ENCODE measurements at places on chromosomes 11 and 22.

DNA sequence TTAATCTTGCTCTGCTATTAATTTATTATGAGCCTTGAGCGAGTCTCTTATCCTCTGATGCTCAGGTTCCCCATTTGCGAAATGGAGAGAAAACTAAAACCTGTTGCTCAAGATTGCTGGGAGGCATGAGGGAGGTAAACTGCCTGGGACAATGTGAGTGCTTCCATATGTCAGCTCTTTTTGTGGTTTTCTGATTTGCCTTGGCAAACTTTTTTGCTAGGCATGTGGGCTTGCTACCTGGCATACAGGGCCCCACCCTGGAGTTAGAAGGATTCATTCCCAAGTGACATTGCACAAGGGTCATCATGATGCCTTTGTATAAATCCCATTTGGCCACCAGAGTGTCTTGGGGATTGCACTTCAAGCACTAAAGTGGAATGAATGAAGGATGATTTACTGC is 22.4 kb downstream of the TSPAN18 start:
- DNase-seq: no peak

DNA sequence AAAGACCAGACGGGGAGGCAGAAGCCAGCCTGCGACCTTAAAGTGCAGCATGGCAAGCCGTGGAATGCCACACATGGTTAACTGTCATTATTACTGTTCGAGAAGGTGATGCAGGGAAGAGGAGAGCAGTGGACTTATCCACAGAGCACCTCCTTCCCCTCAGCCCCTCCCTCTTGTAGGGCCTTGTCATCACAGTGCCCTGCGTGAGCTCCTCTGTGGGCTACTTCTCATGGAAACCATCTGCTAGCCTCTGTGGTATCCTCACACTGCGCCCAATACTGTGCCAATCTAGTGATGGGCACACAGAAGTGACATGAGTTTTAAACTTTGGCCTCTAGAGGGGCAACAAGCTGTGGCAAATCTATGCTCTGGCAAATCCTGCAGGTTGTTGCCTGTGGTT is 18.2 kb upstream of the CCDC134 start:
- no peak for DNase-seq

- no peak for DNase-seq
Measured at GRCh38 chr11:128757235-128757711, 63.4 kb downstream of the FLI1 start.

- DNase-seq: no peak
Measured at GRCh38 chr11:59182457-59183151, 10.7 kb downstream of the DTX4 start.

DNA sequence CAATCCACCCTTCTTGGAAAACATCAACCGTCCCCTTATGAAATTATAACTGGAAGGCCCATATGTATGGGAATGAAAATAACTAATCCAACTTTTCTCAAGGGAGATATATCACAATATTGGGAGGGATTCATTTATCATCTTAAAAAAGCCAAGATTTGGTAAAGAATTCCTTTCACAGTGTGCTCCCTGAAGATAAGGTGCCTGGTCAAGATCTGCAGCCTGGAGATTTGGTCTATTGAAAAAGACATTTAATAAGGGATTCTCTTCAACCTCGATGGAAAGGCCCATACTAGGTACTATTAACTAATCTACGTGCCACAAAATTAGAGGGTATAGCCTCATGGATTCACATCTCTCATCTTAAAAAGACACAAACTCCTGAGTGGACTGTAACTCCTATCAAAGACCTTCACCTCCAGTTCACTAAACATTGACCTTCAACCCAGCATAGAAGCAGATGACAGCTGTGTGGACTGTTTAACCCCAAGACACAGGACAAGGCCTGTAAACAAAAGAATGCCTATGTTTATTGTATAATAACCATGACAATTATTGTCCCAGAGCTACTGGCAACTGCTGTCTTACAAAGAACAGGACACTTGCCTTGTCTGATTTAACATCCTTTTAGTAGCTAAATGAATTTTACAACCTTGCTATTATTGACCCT is 4.8 kb upstream of the FDX1 start:
- no peak for DNase-seq

DNA sequence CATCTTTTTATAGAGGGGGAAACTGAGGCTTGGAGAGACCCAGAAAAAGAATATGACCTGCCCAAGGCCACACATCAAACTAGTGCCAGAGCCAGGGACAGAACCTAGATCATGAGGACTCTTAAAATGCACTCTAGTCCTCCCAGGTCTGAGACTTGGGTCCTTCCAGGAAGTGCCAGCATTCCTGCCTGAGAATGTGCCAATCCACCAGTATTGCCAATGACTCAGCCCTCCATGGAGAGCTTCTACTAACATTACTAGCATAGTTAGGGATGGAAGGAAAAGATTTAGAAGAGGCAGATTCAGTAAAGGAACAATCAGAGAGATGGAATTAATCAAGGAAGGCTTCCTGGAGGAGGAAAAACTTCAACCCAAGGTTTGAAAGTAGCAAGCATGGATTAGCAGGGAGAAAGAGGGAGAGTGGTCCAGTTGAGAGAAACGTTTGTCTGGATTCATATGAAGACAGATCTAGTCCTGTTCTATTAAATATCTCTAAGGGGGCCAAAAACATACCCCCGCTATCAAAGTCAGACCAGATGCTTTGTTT is 20.1 kb upstream of the SMIM35 start:
- DNase-seq: no peak

DNA sequence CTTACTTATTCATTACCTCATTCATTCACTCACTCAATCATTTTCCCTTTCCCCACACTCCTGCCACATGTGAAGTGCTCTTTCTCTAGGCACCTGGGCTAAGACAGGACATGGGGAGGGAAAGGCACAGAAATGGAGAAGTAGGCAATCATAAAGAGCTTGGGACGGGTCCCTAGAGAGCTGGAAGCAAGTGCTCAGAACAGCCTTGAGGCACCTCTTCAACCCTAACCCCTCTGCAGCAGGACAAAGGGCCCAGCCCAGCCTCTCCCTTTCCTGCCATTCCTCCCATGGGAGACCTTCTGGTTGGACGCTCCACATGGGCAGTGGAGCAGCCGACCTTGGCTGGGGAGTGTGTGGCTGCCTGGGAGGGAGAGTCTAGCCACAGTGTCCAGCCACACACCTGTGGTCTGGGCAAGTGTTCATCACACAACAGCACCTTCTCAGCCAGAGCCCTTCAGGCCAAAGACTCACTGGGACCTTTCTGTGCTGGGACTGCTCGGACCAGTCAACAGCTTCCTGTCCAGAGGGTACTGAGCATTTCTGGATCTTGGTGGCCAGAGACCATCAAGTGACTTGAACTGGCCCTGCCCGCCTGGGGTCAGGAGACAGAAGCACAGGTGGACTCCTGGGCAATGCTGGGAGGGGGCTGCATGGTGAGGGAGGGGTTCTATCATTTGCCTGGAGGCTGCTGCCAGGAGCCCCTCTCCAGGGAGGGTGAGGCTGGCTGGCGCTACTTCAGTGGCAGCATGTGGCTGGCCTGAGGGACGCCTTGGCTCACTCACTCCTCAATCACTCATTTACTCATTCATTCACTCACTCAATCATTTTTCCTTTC is 1.0 kb upstream of the MUC5AC start:
- no peak for DNase-seq

DNA sequence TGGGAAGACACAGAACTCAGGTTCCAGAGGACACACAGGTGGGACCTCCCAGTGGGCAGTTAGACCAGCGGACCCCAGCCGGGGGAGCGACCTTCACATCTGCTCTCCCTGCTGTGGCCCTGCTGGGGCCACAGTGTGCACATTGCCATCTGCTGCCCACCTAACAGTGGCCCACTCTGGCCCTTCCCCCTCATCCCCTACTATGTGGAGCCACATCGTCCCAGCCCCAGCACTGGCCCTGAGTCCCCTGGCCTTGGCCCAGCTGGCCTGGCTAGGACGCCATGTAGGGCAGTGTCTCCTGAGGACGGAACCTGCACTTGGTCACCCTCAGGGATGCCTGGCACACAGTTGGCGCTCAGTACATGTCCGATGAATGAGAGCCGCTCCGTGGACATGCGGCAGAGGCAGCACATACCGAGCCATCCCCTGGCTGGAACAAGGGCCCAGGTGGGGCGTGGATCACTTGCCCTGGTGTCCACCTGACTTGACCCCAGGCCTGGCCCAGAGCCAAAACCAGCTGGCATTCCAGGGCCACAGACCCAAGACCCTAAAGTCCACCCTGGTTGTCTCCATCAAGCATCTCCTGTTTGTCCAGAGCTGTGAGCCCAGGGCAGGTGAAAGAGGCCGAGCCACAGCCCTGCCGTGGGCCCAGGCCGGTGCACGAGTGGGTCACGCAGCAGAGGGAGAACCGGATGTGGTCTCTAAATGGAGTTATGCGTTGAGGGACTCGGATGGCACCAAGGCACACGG is 93.1 kb upstream of the FGF3 start:
- no peak for DNase-seq

GRCh38 chr11:102599642-102600261 is 25.4 kb downstream of the MMP20 start:
- no peak for DNase-seq

DNA sequence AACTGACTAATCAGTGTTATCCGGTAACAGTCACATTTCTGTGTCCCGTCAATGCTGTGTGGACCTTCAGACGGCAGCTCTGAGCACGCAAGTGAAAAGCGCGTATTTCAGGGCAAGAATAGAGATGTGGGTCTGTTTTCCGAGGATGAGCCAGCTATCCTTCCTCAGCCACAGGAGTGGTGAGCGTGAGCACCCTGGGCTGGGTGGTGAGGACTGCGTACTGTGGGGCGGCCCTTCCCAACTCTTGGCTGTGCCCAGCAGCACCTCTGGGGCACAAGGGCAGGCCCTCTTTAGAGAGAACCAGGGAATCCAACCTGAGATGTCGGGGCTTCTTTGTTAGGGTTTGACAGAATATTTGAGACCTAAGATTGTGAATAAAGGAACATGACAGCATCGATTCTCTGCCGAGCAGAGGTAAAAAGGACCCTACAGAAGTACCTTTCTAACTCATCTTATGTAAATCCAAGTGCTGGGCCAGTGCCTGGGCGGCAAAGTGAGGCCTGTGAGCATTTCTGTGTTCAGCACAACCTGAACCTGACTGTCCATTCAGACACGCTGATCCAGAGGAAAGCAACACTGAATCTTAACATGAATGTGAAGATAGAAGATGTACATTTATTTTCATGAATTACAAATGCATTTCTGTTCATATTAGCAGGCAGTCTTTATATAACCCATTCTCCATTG is 26.5 kb upstream of the YPEL1 start:
- DNase-seq: no peak

DNA sequence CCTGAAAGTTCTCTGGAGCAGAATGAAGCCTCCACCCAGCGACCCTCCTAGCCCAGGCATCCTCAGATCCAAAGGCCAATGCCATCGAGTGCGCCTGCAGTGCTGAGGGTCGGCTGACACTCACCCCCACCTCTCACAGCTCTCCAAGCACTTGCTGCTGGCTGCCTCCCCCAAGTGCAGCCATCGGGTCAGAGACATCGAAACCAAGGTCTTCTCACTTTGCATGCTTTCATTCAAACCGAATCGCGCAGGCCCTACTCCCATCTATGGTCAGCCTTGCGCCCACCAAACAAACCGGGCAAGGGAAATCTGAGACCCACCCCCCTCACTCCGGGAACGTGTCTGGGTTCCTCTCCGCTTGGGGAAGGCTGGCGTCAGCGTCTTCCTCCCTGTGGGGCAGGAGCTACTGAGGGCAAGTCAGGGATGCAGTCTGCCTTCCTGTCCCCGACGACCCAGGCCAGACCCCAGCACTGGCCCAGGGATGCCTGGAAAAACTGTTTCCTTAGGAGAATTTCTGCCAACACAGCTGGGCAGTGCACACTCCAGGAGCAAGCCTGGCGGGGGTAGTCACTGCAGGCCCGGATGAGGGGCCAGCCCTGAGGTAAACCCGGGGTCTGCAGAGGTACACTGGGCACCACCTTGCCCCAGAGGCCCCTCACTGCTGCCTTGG is 7.0 kb downstream of the WNT7B start:
- no peak for DNase-seq

DNA sequence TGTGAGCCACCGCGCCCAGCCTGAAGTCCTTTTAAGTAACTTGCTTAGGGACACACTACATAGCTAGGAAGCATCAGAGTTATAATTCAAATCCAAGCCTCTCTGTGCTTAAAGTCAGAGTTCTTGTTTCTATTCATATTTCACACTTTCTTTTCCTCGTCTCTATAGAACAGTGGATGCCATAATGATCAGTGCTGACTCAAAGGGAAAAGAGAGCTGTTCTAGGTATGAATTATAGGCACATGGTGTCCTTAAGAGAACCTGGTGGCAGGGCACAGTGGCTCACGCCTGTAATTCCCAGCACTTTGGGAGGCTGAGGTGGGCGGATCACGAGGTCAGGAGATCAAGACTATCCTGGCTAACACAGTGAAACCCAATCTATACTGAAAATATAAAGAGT is 400.2 kb upstream of the DDI1 start:
- DNase-seq: no peak

Measured in NCI-H345 (cell line).